ENCODE measurements at places on chromosomes 16 and 17. TPM values are rescaled to one million over a fixed set of nuclear protein-coding genes. Genes with fewer than 3 reads are reported as not detected.

DNA sequence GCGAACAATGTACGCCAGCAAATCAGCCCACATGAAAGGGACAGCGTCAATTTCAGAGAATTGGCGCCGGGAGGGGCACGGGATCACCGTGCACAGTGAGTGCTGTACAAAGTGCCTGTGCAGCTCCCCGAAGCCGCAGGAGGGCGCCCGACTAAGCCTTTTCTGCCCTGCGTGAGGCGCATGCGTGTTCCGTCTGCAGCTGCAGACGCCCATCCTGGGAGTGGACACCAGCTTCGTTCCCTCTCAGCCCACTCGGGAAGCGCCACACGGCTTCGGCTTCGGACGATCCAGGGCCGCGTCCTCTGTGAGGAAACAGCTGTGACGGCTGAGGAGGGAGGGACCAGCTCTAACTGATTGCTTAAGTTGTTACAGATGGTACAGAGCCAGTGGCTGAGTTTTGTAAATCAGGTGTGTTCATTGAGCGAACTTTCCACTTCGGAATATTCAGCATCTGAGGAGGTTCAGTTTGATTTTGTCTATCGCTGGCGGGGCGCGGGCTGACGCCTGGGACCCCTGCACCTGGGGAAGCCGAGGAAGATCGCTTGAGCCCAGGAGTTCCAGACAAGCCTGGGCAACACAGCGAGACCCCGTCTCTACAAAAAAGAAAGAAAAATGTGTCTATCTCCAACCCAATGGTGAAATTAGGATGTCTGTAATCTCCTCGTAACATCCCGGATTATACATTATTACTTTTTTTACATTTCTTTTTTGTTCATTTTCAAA, 15.4 kb upstream of the ZNF287 start:
- H3K27me3 ChIP-seq: 0 out of 2 replicates have a peak, but pooled peaks cover 2% of the 10 kb centered on the region
- H3K4me1 ChIP-seq: peaks cover 8% of the 10 kb centered on the region
- DNase-seq: peak; percentile 91

DNA sequence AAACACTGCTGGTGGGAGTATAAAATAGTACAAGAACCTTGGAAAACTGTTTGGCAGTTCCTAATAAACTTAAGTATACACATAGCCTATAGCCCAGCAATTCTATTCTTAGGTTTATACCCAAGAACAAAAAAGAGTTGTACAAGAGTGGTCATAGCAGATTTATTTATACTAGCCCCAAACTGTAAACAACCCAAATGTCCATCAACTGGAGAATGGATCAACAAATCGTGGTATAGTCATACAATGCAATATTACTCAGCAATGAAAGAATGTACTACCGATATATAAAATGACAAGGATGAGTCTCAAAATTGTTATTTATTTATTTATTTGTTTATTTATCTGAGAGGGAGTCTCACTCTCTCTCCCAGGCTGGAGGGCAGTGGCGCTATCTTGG, 23.1 kb downstream of the GNGT2 start:
- no peak overlapping the region for H3K4me3 ChIP-seq
- H3K27me3 ChIP-seq: no peaks in the 10 kb centered on the region
- DNase-seq: no peak

GRCh38 chr17:1890758-1891450, 61.1 kb downstream of the RPA1 start:
- H3K36me3 ChIP-seq: peaks cover 44% of the 10 kb centered on the region
- H3K27me3 ChIP-seq: no peaks in the 10 kb centered on the region
- no peaks in the 10 kb centered on the region for H3K4me1 ChIP-seq
- no peak overlapping the region for H3K27ac ChIP-seq
- H3K4me3 ChIP-seq: no peak overlapping the region

DNA sequence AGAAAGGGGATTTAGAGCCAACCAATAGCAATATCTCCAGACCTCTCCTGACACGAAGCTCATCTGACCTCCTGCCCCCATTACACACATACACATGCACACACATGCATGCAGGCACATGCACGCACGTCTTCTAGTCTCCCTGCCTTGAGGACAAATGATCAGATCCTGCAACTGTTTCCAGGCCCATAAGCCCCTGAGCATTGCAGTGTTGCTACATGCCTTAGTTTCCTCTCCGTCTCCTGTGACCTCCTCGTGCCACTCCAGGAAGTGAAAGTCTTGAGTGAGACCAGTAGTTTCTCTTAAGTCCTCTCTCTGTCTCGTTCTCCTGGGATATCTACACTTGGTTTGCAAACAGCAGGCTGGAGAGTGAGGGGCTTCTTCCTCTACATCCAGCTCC, 8.2 kb downstream of the CIITA start:
- H3K4me1 ChIP-seq: peaks cover 96% of the 10 kb centered on the region
- H3K36me3 ChIP-seq: peaks cover 31% of the 10 kb centered on the region
- peak overlapping the region; percentile 96 for H3K27ac ChIP-seq

DNA sequence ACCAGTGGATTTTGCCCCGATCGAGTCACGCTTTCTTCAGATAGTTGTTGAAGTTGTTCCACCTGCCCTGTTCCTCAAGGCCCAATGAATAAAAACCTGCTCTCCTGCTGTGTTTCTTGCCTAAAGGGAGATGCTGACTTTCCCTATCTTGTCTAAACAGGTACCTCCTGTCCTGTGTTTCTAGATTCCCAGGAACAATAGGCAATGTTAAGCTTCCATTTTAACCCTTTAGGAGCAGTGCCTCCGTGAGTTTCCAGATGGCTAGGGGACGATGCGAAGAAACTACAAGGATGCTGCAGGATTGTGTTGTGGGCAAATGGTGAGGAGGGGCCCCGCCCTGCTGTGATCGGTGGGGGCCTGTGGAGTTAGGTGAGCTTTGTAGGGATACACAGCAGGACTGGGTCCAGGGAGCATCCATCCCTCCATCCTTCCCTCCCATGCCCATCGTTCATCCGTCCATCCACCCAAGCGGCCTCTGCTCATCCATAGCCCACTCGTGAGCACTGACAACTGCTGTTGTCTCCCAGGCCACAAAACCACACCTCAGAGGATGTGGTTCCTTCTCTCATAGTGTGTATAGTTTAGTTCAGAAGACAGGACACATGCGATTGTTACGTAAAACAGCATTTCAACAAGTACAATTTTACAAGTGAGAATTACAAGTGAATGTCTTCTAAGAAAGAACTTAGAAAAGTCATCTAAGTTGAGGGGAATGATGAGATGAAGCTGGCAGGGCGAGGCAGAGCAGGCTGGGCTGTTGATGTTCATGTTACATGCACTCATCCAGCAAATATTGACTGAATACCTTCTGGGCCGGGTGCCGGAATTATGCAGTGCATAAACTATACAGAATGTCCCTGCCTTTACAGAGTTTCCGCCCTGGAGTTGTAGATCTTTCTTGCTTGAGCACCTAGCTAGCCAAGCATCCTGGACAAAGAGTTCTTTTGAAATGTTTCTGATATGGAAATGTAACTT, 5.2 kb downstream of the ARSG start:
- peaks cover 31% of the 10 kb centered on the region for H3K4me1 ChIP-seq
- no peak overlapping the region for H3K27ac ChIP-seq
- H3K4me3 ChIP-seq: no peak overlapping the region
- H3K36me3 ChIP-seq: no peaks in the 10 kb centered on the region
- H3K27me3 ChIP-seq: no peaks in the 10 kb centered on the region

GRCh38 chr17:50337956-50338355, 8.0 kb upstream of the XYLT2 start:
- no peak for DNase-seq
- H3K27ac ChIP-seq: no peak overlapping the region
- H3K36me3 ChIP-seq: 0 out of 2 replicates have a peak, but pooled peaks cover 3% of the 10 kb centered on the region

- peaks cover 28% of the 10 kb centered on the region for H3K4me1 ChIP-seq
- H3K27me3 ChIP-seq: 0 out of 2 replicates have a peak, but pooled peaks cover 3% of the 10 kb centered on the region
- H3K36me3 ChIP-seq: peaks cover 9% of the 10 kb centered on the region
Measured at GRCh38 chr16:58389724-58390123, 2.5 kb upstream of the GINS3 start.

- peaks cover 69% of the 10 kb centered on the region for H3K4me1 ChIP-seq
- peak; percentile 45 for DNase-seq
- H3K36me3 ChIP-seq: peaks cover 63% of the 10 kb centered on the region
- no peaks in the 10 kb centered on the region for H3K27me3 ChIP-seq
- no peak overlapping the region for H3K4me3 ChIP-seq
Measured at GRCh38 chr16:53216798-53217197, 162.0 kb downstream of the CHD9 start.

DNA sequence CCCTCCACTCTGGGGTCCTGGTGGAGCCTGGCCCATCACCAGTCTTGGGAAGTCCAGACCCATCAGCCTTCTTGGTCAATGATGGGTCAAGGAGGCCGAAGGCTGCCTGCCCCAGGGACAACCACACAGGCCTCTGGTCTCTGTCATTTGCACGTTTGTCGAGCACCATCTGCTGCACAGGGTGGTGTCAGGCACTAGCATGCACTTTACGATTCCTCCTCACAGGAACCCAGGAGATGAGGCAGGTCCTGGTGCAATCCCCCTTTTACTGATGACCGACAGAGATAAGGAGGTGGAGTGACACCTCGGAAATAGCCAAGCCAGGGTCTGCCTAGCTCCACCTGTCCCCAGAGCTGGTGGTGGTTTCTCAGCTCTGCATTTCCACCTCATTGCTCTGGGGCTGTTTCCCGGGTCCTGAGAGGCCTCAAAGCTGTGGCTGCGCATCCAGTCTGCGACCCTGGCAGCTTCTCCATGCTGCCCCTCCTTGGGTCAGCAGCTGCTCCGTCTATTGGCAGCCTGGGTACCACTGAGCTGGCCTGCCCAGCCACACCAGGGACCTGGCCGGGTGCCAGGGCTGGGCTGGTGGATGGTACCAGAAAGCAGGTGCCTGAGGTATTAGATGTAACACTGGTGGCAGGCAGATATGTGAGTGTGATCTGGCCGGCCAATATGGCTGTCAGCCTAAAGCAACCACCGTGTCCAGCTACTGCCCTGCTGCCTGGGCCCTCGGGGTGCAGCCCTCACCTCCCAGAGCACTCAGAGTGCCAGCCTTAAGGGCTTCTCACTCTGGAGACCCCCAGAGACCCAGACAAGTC, 10.0 kb downstream of the MMP15 start:
- H3K4me1 ChIP-seq: peaks cover 77% of the 10 kb centered on the region
- peak overlapping the region; percentile 65 for H3K4me3 ChIP-seq
- DNase-seq: peak; percentile 72

- no peaks in the 10 kb centered on the region for H3K27me3 ChIP-seq
- H3K4me3 ChIP-seq: peak within 1 kb of the TSS; percentile 73
- H3K27ac ChIP-seq: no peak within 1 kb of the TSS
- peaks cover 19% of the 10 kb centered on the region for H3K36me3 ChIP-seq
- peak; percentile 99 for DNase-seq
Measured at GRCh38 chr16:31117384-31118222, at the start of gene KAT8. TSS of gene KAT8 (plus strand) at chr16:31117664. CDS start at chr16:31117682, 18 bp downstream.

GRCh38 chr17:13735861-13736260, 134.1 kb upstream of the HS3ST3A1 start:
- no peaks in the 10 kb centered on the region for H3K27me3 ChIP-seq
- no peak overlapping the region for H3K4me3 ChIP-seq
- DNase-seq: no peak
- no peak overlapping the region for H3K27ac ChIP-seq
- no peaks in the 10 kb centered on the region for H3K4me1 ChIP-seq

GRCh38 chr17:61463316-61464129, 11.3 kb downstream of the TBX4 start:
- DNase-seq: no peak
- no peak overlapping the region for H3K4me3 ChIP-seq
- peaks cover 10% of the 10 kb centered on the region for H3K4me1 ChIP-seq
- H3K27me3 ChIP-seq: no peaks in the 10 kb centered on the region

DNA sequence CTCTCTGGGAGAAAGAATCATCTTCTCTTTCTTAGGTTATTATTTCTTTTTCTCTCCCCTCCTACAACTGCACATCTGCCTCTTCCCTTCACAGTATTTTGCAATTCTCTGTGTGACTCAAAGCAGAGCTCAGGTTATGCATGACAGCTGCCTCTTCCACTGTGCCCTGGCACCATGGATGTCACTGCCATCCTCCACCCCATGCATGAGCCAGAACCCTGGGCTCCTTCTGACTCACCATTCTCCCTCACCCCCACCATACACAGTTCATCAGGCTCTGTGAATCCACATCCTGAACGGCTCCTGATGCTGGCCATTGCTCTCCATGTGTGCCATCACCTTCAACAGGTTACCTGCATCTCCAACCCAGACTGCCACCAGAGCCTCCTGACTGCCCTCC, 23.9 kb downstream of the CA10 start:
- no peaks in the 10 kb centered on the region for H3K4me1 ChIP-seq
- no peak overlapping the region for H3K4me3 ChIP-seq
- H3K27me3 ChIP-seq: no peaks in the 10 kb centered on the region
- DNase-seq: no peak

DNA sequence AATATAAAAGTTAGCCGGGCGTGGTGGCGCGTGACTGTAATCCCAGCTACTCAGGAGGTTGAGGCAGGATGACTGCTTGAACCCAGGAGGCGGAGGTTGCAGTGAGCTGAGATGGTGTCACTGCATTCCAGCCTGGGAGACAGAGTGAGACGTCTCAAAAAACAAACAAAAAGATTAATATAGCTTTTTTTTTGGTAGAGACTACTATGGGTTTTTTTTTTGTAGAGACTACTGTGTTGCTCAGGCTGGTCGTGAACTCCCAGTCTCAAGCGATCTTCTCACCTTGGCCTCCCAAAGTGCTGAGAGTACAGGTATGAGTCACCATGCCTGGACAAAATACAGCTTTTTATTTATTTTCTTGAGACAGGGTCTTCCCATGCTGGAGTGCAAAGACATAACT, 20.2 kb downstream of the ZNRF1 start:
- DNase-seq: peak; percentile 29
- H3K4me3 ChIP-seq: no peak overlapping the region
- no peaks in the 10 kb centered on the region for H3K36me3 ChIP-seq
- H3K4me1 ChIP-seq: no peaks in the 10 kb centered on the region

The CRAMP1 gene
- 7.6 TPM for total RNA-seq

The NXPH3 gene
- total RNA-seq: not detected

The PYY gene
- total RNA-seq: 0.51 TPM

The KLHL10 gene
- 0.29 TPM for total RNA-seq

The NPIPA2 gene
- total RNA-seq: not detected

The PRKCB gene
- total RNA-seq: 21.7 TPM

The PABPN1L gene
- not detected for total RNA-seq

The AANAT gene
- not detected for total RNA-seq

The PMM2 gene
- 27.1 TPM for total RNA-seq

The PSMC3IP gene
- total RNA-seq: 7.9 TPM

The SPG7 gene
- 44.6 TPM for total RNA-seq
